ENCODE measurements at places on chromosomes 4 and X. TPM values are rescaled to one million over a fixed set of nuclear protein-coding genes. Genes with fewer than 3 reads are reported as not detected.

DNA sequence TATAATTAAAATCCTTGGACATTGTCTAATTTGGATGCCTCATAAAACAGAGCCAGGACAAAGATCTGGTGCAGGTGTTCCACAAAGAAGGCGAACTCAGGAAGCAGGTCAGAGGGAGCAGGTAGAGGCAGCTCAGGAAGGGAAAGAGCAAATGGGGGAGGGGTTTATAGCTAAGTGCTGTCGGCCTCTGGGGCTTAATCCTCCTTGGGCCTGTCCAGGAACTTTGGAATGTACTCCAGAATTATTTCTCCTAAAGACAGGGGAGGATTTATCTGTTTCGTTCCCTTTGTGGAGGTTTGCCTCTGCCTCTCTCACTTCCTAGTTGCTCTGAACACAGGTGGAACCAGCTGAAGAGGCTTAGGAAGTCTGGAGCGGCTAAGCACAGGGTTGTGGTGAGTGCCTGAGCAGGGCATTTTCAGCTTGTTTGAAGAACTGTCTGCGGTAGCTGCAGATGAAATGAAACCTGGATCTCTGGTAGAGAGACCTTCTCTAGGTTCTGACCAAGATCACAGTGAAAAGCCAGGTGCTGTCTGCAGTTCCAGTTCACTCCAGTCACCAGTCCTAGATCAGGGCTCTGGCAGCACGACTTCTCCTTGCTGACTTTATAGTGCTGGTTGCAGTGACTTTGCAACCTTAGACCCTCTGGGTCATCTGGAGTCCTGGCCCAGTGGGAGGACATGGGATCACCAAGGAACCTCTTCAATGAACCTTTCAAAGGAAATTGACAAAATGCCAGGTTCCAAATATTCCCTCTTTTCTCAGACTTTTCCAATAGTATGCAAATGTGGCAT lies 519.2 kb downstream of the PCDH10 start:
- DNase-seq = no peak

DNA sequence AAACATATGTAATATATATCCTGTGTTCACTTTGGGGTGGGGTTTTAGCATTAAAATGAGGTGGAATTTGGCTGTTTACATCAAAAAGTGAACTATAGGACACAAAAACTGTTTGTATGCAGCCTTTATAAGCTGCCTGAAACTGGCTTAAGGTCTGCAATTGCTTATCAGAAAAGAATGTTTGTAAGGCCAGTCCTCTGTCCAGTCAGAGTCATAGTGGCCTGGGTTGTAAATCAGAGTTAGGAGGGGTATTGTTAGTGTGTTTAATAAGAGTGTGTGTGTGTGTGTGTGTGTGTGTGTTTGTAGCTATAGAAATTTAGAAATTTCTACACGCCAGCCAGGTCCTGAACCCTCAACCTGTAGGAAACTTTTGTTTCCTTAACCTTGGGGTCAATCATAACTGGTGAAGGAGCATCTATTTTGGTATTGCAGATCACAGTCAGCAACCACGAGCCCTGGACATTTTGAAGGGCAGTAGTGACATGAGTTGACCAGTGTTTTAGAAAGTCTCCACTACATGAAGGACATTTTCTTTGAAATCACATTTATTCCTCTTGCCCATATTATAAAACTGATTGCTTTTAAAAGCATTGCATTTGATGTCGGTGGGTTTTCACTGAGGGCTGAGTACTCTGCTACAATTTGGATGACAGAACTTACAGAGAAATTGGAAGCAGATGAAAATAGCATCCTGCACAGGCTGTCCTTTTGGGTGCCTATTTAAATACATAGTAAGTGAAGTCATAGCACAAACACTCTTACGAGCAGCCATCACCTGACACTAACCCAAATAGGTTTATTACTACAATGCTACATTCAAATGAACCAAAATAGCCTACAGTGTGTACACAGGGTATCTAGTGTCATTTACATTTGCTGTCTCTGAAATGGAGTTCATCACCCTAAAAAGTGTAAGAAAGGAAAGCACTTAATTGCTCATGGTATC lies 11.2 kb upstream of the TMEM154 start:
- DNase-seq = no peak

GRCh38 chr4:83440899-83441298 lies 14.7 kb downstream of the HELQ start:
- no peak for DNase-seq

DNA sequence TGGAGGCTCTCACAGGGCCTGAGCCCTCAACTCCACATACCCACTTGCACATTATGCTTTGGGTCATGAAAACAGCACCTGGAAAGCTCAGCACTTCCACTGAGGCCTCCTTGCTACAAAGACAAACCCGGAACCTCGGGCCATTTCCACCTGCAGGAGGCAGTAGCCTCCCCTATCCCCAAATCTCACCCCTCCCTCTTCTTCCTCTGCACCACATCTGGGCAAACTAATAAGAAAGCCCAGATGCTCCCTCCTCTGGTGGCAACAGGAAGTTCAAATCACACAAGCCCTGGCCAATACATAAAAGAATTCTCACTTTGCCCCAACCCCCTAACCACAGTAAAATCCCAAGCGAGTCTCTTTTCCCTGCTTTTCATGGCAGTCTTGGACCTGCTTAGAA lies 136.4 kb downstream of the MAPK10 start:
- DNase-seq = peak; percentile 57

- DNase-seq = no peak
Measured at GRCh38 chr4:6767748-6768538, 14.6 kb upstream of the KIAA0232 start.

- DNase-seq = no peak
Measured at GRCh38 chr4:121018543-121018942, 53.8 kb downstream of the NDNF start.

DNA sequence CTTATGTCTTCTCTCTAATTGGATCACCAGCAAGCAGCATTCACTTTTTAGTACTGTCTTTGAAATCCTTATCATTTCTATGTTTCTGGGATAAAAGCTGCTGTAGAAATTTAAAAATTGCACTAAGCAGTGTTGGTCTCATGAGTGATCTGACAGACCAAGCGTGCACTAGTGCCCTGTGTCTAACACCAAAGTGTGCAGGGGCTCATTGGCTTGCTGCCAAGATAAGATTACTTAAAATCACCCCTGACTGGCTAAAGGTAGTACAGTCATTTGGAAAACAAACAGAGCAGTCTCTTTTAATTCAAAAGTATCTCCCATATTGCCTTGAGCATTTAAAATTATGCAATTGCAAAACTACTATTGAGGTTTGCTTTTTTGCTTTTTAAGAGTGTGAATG lies 304.6 kb downstream of the ARAP2 start:
- DNase-seq = no peak

DNA sequence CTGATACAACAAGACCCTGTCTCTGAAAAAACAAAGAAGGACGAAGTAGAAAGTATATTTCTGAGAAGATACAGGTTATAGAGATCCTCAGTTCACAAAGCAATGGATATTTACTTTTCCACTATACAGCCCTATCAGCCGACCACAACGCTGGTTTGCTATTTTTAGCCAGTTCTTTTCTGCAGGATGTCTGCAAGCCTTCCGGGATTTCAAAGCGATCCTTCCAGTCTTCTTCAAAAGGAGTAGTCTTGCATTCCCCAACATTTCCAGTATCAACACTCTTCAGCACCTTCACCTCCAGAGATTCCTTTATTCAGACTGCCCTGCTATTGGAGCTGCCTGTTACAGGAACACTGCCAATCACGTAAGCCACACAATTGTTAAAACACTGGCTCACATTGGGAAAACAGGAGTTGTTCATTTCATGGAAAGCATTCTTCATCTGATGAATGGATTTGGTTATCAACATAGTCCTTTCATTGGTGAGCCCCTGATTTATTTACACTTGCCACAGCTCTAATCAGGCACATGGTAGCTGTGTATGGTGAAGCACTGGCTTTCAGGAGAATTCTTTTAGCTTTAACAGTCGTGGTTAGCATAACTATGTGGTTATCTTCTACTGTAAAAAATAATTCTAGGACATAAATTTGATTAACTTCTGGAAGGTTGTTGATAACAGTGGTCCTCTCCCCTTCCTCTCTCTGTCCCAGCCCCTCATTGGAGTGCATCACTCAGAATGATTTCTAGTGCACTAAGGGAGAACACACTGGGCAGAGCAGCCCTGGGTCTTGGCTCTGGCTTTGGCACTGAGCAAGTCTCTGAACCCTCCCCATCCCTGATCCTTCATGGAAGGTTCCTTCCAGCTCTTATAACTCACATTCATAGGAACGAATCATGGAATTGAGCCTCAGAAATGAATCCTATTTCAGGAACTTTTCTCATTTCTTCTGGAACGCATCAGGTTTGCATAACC lies 109.9 kb upstream of the SORBS2 start:
- peak; percentile 27 for DNase-seq

GRCh38 chr4:11599064-11599463 lies 170.4 kb upstream of the HS3ST1 start:
- no peak for DNase-seq

- DNase-seq = peak; percentile 76
Measured at GRCh38 chr4:124711471-124712371, 811 bp downstream of the ANKRD50 start.

- DNase-seq = no peak
Measured at GRCh38 chr4:55440786-55441185, 45.0 kb downstream of the TMEM165 start.

GRCh38 chr4:147463065-147463464 lies 17.8 kb upstream of the EDNRA start:
- DNase-seq = no peak

SLITRK4 gene
- 8.3 TPM for total RNA-seq

SLC4A4 gene
- 2.4 TPM for total RNA-seq

CD38 gene
- not detected for total RNA-seq

RPL9 gene
- 2,655 TPM for total RNA-seq

Measured in fibroblast of the aortic adventitia (primary cell).